Transverse colon (tissue), 4 donors: ENCODE measurements at places on chromosomes 7 and 10. TPM values are rescaled to one million over a fixed set of nuclear protein-coding genes. Genes with fewer than 3 reads are reported as not detected.

DNA sequence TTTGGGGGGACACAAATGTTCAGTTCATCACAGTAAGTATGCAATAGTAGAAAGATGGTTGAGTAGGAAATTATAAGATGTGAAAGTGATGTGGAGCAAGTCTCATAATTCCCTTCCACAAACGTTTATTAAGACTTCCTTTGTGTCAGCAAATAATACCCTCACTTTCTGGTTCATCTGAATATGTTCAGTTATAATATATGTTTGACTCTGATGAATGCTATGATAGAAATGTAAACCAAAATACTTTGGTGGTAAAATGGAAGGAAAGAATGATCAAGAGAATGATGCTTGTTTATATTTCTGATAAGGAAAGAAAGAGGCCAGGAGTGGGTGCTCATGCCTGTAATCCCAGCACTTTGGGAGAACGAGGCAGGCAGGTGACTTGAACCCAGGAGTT lies 111.7 kb upstream of the PLXDC2 start:
- no peak overlapping the region for H3K27ac ChIP-seq
- no peaks in the 10 kb centered on the region for H3K4me1 ChIP-seq
- H3K36me3 ChIP-seq: no peaks in the 10 kb centered on the region

- H3K4me3 ChIP-seq: no peak overlapping the region
- no peaks in the 10 kb centered on the region for H3K27me3 ChIP-seq
- no peaks in the 10 kb centered on the region for H3K4me1 ChIP-seq
- DNase-seq: no peak
- no peak overlapping the region for H3K27ac ChIP-seq
Observed at GRCh38 chr7:142685877-142686508, 63.3 kb upstream of the PRSS1 start.

ANK3 gene
- total RNA-seq: 41.2 TPM

DNA sequence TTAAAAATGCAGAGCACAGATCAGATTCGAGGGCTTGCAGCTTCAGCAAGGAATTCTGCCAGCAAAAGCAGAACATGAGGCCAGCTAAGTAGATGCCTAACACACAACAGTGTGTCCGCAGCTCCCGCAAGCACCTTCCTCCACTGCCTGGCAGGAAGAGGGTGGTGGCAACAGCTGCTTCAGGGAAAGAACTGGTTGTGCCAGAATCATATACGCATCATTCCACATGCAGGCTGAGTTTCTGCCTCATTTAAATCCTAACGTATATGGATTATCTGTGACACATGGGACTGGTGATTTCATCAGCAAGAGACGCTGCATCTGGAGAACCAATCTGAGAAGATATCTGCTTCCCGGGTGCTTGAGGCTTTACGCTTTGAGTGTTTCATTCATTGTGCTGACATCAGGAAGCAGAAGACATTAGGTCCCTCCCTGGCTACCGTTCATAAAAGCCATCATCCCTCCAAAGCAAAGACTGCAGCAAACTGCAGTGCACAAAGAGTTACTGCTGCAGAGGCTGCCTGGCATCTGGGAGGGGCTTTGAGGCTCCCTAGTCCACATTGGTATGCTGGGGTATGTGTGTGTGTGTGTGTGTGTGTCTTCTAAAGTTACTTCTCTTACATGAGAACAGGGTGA lies 78.8 kb downstream of the FAM13C start:
- H3K27me3 ChIP-seq: no peaks in the 10 kb centered on the region
- no peaks in the 10 kb centered on the region for H3K36me3 ChIP-seq
- DNase-seq: no peak
- no peak overlapping the region for H3K27ac ChIP-seq
- H3K4me1 ChIP-seq: no peaks in the 10 kb centered on the region

DNA sequence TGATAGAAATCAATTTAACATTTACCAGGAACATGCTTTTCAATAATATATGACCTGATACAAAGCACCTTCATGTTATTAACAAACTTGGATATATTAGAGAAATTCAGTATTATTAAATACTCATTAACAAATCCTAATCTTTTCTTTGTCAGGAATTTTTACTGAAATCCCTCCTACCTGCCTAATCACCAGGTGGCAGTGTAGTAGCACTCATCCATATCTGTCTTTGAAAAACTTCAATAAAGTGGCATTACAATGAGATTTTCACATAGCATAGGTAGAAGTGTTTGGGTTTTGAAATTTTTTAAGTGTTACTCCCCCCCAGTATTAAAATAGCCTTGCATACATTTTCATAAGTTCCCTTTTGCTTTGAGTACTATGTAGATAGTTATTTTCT lies 1246.6 kb upstream of the LRRN3 start:
- no peaks in the 10 kb centered on the region for H3K27me3 ChIP-seq
- no peak overlapping the region for H3K4me3 ChIP-seq

DNA sequence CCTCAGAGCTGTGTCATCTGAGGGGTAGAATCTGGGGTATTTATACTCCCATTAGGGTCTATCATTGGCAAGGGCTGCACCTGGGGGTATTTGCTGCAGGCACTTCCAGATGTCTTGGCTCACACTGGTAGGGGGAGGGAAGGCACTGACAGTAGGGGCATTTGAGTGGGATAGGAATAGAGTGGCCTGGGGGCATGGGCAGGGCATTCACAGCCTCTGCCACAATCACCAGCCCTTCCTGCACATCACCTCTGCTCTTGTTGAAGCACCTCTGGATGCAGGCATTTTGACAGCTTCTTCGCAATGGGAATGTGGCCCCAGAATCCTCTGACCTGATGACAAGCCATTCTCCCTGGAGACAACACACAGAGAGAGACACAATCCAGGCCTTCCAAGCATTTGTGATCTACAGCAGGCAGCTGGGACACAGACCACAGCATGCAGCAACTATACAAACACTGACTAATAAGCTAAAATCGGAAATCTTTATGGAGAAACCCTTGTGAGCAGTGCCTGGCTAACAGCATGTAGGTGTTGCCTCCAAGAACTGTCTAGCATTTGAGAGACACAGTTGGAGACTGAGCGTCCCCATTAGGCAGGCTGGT lies 178.5 kb downstream of the KCNMA1 start:
- peak overlapping the region; percentile 30 for H3K27ac ChIP-seq
- H3K4me1 ChIP-seq: peaks cover 19% of the 10 kb centered on the region
- no peak overlapping the region for H3K4me3 ChIP-seq
- H3K36me3 ChIP-seq: no peaks in the 10 kb centered on the region
- DNase-seq: no peak

DNA sequence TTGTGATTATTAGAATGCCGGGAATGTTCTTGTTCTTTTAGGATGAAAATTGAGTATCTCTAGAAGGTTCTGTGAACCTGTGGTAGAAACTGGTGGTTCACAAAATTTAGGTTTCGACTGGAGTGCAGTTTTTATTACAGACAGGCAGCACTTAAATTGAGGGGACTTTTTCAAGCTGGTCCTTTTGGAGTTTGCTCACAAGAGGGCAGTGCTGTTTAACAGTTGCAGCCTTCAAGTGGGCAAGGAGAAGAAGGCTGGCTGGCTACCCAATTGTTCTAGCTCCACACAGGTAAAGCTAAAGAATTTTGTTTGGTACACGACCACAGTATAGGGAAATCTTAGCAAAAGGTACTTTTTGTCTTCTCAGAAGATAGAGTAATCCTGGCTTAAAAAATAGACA lies 233.6 kb downstream of the SNX13 start:
- H3K4me1 ChIP-seq: no peaks in the 10 kb centered on the region
- DNase-seq: peak; percentile 16
- H3K27me3 ChIP-seq: no peaks in the 10 kb centered on the region
- no peak overlapping the region for H3K27ac ChIP-seq
- no peaks in the 10 kb centered on the region for H3K36me3 ChIP-seq

DNA sequence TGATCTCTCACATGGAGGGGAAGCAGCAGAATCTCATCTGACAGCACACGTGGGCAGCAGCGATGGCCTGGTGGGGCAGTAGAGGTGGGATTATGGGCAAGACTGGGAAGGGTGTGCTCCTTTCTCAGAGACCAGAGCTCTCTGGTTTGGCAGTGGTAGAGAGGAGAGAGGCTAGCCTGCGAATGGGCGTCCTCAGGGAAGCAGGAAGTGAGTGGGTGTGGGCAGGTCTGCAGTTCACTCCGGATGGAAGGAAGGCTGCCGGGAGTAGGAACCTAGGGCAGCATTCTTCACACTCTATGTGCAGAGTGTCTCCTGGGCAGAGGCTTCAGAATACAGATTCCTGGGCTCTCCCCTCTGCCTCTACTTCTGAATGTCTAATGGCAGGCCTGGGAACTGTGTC lies 162.8 kb upstream of the BMPER start:
- no peaks in the 10 kb centered on the region for H3K4me1 ChIP-seq
- DNase-seq: no peak
- H3K4me3 ChIP-seq: no peak overlapping the region
- H3K36me3 ChIP-seq: no peaks in the 10 kb centered on the region

MAT1A gene
- 0.14 TPM for total RNA-seq

DNA sequence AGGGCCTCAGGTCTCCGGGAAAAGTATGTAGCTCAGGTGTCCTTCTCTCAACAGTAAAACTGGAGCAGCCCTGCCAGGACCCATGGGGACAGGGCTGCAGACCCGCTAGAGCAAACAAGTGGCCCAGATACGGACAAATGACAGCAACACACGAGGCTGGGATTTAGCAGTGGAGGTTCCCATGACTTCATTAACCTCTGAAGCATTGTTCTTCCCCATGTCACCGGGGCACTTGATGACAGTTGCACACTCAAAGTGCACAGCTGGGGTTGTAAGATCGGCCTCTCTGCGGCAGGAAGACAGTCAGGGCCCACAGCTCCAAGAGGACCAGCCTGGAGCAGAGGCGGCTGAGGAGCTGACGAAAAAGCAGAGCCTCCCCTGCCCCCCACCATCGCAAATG lies 12.5 kb upstream of the PODXL start:
- no peak overlapping the region for H3K4me3 ChIP-seq
- no peaks in the 10 kb centered on the region for H3K27me3 ChIP-seq
- DNase-seq: no peak
- H3K4me1 ChIP-seq: no peaks in the 10 kb centered on the region

CRYGN gene
- total RNA-seq: not detected

DNA sequence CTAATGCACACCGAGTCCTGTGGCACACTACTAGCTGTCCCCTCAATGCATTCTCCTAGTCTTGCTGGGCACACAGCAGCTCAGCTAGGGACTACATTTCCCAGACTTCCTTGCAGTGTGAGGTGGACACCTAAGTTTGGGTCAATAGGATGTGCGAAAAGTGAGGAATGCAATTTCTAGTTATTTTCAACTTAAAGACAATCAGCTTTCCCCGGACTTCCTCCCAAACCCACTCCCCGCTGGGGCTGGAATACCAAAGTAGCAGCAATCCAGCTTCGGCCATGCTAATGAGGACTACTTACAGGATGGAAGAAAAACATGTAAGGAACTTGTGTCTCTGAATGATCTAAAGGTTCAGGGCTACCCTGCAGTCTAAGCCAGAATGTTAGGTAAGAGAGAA lies 286.4 kb upstream of the LRRN3 start:
- no peak for DNase-seq
- no peak overlapping the region for H3K4me3 ChIP-seq
- H3K36me3 ChIP-seq: no peaks in the 10 kb centered on the region
- H3K27me3 ChIP-seq: no peaks in the 10 kb centered on the region
- no peaks in the 10 kb centered on the region for H3K4me1 ChIP-seq

GRCh38 chr7:22853674-22854157 lies 31.1 kb upstream of the TOMM7 start:
- H3K4me1 ChIP-seq: peaks cover 22% of the 10 kb centered on the region
- peak overlapping the region; percentile 90 for H3K4me3 ChIP-seq
- no peaks in the 10 kb centered on the region for H3K36me3 ChIP-seq

DNA sequence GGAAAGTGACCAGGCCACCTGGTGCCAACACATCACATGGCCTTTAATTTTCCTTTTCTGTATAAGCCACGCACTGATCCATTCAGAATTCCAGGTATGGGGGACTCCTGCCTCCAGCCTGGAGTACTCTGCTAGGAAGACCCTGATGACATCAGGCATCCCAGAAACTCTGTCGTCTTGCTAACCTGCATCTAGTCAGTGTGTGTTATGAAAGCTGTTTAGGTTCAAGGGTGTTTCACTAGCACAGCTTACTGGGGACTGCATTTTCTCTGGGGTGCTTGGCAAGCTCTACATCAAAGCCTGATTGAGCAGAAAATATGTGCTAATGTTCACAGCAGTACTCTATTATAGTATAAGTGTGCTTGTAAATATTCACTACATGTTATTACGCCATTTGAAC lies 100.6 kb upstream of the MGMT start:
- DNase-seq: no peak
- no peaks in the 10 kb centered on the region for H3K4me1 ChIP-seq
- no peaks in the 10 kb centered on the region for H3K27me3 ChIP-seq
- no peak overlapping the region for H3K27ac ChIP-seq
- no peaks in the 10 kb centered on the region for H3K36me3 ChIP-seq

CALHM2 gene
- total RNA-seq: 13.4 TPM

GRCh38 chr10:30432622-30433305 lies 1.2 kb upstream of the MAP3K8 start:
- H3K27me3 ChIP-seq: no peaks in the 10 kb centered on the region
- no peaks in the 10 kb centered on the region for H3K36me3 ChIP-seq
- DNase-seq: peak; percentile 58
- peaks cover 60% of the 10 kb centered on the region for H3K4me1 ChIP-seq
- peak overlapping the region; percentile 94 for H3K4me3 ChIP-seq
